ENCODE measurements at places on chromosomes 7 and 10. TPM values are rescaled to one million over a fixed set of nuclear protein-coding genes. Genes with fewer than 3 reads are reported as not detected.

Gene BAIAP2L1
- total RNA-seq, result 16.5 TPM

GRCh38 chr7:117112640-117113039 is 159.3 kb downstream of the ST7 start:
- DNase-seq, result no peak

DNA sequence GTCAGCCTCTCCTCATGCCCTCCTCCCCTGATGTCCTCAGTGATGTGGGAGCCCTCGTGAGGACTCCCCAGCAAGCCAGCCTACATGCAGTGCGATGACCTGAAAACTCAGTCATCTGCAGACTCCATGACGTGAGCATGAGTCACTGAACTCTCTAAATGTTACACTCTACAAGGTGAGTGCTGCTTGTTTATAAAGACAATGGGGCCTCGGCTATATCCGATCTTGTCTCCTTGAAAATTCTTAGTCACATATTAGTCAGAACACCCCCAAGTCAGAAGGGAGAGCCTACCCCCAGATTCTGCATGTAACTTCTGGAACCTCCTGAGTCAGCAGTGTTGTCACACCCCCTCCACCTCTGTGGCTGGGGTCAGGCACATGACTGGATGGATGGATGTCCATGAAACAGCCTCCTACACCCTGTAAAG is 673.8 kb downstream of the INHBA start:
- DNase-seq, result no peak

DNA sequence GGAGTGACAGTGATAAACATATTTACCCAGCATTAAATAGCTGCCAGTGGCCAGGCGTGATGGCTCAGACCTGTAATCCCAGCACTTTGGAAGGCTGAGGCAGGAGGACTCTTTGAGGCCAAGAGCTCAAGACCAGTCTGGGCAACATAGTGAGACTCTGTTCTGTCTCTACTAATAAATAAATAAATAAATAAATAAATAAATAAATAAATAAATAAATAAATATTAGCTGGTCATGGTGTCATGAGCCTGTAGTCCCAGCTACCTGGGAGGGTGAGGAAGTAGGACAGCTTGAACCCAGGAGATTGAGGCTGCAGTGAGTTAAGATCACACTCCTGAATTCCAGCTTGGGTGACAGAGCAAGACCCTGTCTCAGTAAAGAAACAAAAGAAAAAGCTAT is 384.0 kb upstream of the ADARB2 start:
- DNase-seq, result no peak

DNA sequence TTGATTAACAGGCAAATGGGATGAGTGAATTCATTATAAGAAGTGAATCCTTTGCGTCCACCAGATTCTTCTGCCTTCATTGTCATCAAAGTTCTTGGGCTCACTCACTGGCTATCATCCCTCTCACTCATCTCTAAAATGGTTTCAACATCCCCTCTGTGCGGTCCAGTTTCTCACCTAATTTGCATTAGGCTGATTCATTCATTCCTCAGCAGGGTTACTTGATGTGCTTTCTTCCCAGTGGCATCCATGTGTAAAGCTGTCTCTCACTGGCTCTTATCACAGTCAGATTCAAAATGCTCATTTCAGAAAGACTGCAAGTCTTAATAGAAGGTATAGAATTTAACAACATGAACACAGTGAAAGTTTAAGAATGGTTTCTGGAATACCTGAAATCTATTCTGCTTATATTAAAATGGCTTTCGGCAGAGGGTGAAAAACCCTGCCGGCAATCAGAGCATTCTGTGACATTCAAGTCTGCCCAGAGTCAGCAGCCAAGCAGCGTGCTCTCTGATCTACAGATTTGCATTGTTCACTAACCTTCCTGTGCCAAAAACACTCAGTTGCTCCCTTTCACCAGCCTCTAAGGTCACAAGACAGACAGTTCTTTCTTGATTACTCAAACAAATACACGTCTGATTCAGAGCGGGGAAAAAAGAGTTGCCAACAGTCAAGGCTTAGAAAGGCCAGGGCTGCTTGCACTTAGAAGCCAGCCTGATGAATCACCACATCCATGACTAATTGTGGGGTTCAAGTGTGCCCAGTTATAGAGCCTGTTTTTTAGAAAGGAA is 106.7 kb downstream of the TES start:
- no peak for DNase-seq

- DNase-seq, result no peak
These were observed 102.9 kb upstream of the FAM20C start for GRCh38 chr7:89232-90019.

Gene MYL10
- not detected for total RNA-seq

Gene C7orf33
- not detected for total RNA-seq

Gene COL13A1
- not detected for total RNA-seq

Gene SYT15
- 2.7 TPM for total RNA-seq

DNA sequence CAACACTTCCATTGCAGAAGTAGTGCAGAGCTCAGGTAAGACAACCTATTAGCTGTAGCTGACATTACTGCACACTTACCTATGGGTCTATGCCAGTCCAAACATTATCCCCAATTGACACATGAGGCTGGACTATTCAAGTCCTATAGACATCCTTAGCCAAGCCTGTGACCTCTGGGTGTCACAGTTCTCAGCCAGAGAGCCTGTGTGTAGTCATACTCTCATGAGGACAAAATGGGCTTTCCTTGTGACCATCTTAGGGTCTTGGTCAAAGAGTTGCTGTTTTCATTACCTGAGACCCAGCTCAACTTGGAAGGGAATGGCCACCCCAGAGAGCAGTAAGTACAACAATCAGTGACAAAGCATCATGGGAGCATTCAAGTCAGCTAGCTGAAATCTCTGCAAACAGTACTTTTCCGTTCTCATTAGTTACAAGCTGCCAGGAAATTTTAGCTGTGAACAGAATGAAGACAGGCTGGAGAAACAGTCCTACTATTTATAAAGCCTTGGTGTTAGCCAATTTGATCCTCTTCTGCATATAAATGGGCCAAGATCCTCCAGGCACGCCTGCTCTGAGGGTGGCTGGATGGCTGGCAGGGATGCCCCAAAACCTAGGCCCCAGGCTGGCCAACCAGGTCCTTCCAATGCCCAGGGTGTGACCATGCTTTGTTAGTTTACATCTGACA is 44.3 kb downstream of the NUDCD3 start:
- no peak for DNase-seq

DNA sequence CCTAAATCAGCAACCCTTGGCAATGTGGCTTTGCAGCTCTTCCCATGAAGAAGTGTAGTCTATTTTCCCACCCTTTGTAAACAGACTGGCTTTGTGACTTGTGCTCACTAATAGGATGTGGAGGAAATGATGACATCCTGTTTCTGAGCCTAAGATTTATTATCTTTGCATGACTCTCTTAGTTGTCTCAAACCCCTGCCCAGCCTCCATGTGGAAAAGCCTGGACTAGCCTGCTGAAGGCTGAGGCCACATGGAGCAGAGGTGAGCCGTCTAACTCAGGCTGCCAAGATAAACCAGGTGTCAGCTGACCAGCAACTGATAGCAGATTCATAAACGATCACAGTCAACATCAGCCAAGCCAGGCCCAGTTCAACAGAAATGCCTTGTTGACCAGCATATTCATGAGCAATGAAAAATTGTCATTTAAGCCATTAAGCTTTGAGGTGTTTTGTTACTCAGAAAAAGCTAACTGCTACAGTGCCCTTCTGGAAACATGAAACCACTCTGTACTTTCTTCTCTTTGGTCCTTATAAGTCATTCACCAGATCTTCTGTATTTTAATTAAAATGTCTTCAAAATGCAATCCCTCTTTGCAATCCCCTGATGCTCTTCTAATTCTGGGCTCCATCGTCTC is 586.3 kb upstream of the ANKRD30A start:
- no peak for DNase-seq

DNA sequence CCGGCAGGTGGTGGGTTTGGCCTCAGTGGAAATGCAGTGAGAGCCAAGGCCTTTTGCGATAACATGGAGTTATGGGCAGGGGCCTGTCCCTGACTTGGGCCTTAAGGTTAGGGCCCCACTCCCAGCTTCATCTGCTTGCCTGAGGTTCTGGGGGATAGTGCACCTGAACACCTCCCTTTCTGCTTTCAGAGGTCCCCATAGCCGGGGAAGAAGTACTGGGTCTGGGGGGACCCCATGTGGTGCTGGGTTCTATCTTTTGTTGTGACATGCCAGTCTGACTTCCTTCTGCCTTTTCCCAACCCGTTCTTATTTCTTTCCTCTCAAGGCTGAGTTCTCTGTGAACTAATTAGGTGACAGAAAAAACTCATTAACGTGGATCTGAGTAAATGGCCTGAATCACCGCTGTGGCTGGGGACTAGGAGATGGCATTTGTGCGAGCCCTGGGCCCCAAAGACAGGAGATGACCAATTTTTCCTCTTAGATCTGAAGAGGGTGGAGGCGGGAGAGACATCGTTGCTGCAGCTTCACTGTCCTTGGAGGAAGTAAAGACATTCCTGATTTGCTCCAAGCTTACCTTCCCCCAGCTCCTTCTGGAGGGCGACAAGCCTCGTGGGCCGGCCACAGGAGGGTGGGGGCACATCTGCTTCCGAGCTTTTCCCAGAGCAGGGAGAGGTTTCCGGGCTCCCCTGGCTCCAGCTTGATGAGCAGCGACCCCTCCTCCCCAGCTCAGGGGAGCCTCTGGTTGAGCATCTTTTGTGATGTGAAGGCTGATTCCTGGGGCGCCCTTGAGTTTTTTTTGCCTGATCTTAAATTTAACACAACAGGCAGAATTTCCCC is 2.0 kb downstream of the AGAP3 start:
- no peak for DNase-seq

All from esophagus squamous epithelium (tissue), 5 donors.